Mucosa of gallbladder (tissue), 1 donor: ENCODE measurements at places on chromosomes 2 and 18.
A peak's percentile ranks its signal among the peaks of the same experiment; 100 is the strongest.

GRCh38 chr2:35468245-35468644, 887.3 kb upstream of the CRIM1 start:
- no peak for DNase-seq

GRCh38 chr2:176818617-176819016, 394.0 kb upstream of the HNRNPA3 start:
- DNase-seq = no peak

GRCh38 chr2:128306081-128306930, 12.4 kb downstream of the HS6ST1 start:
- peak; percentile 87 for DNase-seq

- DNase-seq = no peak
These were observed 45.9 kb upstream of the NYAP2 start for GRCh38 chr2:225353579-225354085.

DNA sequence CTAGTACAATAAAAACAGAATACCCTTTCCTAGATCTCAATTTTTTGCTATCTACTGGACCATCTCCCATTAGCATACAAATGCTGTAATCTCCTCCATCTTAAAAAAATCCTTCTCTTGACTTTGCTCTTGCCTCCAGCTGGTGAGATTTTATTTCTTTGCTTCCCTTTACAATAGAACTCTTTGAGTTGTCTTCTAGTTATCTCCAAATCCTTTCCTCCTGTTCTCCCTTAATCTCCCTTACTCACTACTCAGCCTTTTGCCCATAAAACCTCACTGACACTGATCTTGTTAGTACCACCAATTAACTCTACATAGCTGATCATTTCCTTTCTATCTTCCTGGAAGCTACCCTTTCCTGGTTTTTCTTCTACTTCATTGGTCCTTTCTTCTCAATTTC, 63.5 kb upstream of the FRZB start:
- DNase-seq = no peak

DNA sequence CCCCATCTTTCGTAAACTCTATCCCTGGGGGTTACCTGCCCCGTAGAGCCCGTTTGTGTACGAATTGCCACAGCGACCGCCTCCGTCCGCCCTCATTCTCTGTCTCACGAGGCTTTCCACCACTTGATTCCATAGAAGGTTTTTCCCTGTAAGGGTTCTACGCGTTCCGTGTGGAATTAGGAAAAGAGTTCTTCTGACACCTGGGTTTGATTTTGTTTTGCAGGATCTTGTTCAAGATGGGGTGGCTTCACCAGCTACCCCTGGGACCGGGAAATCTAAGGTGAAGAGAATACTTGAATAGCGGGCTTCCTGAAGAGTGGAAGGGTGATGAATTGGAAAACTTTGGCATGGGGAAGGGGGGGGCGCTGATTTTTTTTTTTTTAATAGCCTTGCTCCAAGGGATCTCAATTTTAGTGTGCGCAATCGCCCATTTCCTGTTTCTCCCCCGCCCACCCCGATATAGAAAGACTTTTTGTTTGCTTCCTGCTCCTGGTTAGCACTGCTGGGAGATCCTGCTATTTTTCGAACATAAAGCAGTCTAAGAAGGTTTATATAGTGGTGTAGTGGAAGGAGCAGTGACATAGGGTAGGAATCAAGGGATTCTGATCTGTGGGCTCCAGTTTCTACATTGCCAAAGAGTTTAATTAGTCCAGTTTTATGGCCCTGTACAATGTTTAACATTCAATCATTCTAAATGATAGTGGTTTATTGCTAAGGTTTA, 564 bp downstream of the GCC2 start:
- DNase-seq = no peak

GRCh38 chr2:57218206-57218605, 828.4 kb upstream of the VRK2 start:
- no peak for DNase-seq

DNA sequence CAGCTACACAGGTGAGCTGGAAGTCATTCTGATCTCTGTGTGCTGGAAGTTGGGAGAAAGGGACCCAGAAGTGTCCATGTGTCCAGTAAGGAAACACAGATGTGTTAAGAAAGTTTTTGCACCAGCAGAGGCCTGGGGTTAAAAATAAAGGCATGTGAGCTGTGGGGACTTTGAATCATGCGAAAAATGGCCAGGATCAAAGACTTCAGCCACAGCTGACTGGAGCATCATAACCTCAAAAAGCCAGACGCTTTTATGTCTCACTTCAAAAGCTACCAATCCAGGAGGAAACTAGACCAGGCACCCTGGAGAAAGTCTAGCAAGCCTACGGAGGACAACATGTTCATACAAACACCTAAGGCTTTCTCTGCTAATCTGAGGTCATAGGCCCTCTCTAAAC, 503.6 kb upstream of the REG3G start:
- no peak for DNase-seq

- no peak for DNase-seq
These were observed 241.9 kb upstream of the THUMPD2 start for GRCh38 chr2:40020997-40021396.

DNA sequence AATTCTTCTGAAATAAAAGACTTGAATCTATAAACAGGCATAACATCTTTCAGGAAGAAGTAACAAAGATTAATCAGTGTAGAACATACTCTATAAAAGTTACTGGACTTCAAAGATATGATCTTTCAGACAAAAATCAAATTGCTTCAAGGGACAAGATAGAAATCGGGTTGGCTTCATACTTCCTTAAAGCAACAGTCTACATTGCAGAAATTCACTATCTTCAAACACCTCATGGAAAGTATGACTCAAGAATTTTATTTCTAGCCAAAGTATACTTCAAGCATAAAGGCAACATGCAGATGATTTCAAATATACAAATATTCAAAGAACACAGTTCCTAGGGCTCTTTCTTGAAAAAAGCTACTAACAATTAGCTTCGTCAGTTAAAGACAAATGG, 240.7 kb downstream of the SRBD1 start:
- no peak for DNase-seq

DNA sequence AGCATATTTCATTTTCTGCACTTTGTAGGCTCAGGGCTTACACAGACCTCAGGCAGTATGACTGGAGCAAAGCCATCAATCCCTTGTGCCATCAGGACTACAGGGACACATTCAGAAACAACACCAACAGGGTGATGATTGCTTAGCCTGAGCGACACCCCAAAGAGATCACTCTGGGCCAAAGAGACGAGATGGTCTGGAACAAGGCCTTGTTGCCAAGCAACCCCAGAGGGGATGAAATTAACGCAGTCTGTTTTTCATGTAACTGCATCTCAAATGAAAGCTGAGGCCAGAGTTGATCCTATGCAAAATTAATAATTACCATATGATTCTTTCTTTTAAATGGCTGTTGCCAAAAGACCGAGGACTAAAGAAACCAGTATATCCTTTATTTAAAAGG, 20.2 kb upstream of the B3GNT2 start:
- DNase-seq = no peak

- DNase-seq = no peak
These were observed 53.7 kb downstream of the PTRHD1 start for GRCh38 chr2:24739354-24740025.

GRCh38 chr2:207796585-207797350, 27.1 kb upstream of the FZD5 start:
- no peak for DNase-seq

- DNase-seq = peak; percentile 51
These were observed 41.4 kb upstream of the TRIB2 start for GRCh38 chr2:12675352-12675795.

GRCh38 chr2:101872480-101872879, 119.3 kb upstream of the IL1R2 start:
- no peak for DNase-seq

DNA sequence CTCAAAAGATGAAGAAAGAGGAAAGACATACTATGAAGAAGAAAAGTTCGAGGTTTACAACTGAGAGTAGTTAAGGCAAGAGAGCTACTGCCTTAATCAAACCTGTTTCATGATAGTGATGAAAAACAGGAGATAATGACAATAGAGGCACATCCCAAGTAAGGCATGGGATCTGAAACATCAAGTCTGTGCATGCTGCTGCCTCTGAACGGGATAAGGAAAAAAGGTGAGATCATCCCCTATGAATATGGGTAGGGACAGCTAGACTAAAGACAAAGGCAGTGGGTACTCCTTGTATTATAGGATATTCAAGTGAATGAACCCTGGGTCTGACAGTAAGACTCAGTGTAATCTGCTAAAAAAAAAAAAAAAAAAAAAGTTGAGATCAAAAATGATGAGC, 3.0 kb downstream of the EXOC6B start:
- no peak for DNase-seq

GRCh38 chr2:105238664-105239240, 2.8 kb upstream of the GPR45 start:
- no peak for DNase-seq

DNA sequence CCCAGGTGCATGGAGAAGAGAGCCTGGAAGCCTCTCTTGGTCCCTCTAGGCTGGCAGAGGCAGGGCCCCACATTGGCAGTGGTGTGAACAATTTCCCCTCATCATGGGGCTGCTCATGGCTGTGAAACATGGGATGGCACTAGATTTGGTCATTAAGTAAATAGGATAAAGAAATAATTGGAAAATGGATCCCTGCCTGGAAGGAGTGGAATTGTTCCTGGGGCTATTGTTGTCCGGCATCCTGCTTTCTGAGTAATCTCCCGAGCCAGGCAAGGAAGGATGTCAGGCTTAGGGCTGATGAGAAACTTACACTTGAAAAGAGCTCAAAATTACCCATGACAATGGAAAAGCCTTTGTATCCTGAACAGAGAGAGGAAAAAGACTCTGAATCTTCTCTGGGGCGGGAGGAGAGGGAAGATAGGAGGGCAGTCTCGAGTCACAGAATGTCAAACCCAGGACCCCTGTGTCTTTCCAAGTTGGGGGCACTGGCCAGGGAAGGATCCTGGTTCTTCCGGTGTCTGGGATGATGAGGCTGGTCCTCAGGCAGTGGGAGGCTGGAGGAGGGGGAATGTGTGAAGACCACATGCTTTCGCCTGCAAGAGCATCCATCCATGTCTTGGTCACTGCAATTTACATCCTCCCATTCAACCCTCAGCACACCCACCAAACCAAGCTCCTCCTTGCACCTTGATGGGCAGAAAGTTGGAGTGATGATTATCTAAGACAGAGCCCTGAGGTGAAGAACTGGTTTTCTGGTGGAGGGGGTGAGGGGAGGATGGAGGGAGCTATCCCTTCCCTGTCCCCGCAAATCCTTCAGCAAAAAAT, 27.1 kb upstream of the STEAP3 start:
- DNase-seq = no peak
